ENCODE measurements at places on chromosomes 5 and 9.

GRCh38 chr5:18576586-18576985, 942.3 kb downstream of the TAF11L14 start:
- no peak for DNase-seq

- DNase-seq = no peak
Observed at GRCh38 chr5:111234125-111234524, 9.9 kb downstream of the CAMK4 start.

GRCh38 chr5:45411971-45412612, 284.1 kb downstream of the HCN1 start:
- no peak for DNase-seq

- no peak for DNase-seq
Observed at GRCh38 chr9:124368692-124369091, 46.5 kb downstream of the PSMB7 start.

GRCh38 chr9:13675638-13676000, 396.1 kb upstream of the MPDZ start:
- DNase-seq = no peak

DNA sequence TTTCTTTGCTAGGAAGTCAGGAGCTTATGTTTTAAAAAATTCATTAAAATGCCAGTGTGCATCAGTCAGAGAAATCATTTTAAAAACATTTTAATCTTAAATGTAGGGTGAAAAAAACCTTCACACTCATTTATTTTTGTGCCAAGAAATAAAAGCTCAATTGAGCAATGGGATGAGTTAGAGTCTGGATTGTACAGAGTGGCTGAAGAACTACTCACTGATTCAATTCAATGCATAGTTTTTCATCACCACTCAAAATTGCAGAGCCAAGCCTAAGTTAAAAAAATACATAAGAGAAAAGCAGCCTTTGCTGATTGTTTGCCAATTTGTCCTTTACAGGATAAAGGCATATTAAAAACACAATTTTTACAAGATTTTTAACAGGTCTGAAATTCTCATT, 168.2 kb upstream of the DMRTA1 start:
- DNase-seq = no peak

- no peak for DNase-seq
Observed at GRCh38 chr9:117234103-117234502, 180.8 kb downstream of the ASTN2 start.

DNA sequence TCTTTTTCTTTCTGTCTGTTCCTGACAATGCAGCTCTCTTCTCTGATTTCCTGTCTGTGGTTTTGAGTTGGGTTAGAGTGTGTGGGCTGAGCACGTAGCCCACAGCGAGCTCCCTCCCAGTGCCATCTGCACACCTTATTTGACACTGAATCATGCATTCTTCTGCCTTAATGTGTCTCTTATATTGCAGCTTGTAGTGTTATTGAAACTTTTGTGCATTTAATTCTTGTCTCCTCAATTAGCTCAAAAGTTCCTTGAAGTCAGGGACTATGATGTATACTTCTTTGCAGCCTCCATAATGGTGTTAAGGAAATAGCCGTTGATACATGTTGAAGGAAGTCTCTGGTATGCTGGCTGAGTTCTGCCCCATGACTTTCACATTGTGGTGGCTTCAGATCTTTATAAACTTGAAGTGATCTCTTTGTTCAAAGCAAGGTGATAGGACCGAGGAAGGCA, 576.2 kb upstream of the CLINT1 start:
- peak; percentile 44 for DNase-seq

DNA sequence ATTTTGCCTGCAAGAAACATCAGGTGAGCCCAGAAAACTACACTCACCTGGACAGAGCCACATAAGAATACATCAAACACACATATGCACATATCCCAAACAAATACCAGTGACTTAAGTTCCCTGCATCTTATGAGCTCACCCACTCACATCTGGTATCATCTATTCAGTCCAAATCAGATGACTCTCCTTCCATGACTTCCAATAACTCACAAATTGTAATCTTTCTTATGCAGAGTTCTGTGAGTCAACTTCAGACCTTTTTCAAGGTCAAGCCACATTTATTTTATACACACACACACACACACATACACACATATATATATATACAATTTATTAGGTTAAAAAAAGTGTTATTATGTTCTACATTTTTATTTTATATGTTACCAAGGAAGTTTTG, 1711.9 kb upstream of the CDH9 start:
- no peak for DNase-seq

GRCh38 chr9:113621309-113621791, 157.8 kb downstream of the RGS3 start:
- DNase-seq = no peak

- peak; percentile 20 for DNase-seq
Observed at GRCh38 chr5:14364576-14365472, 216.8 kb upstream of the OTULINL start.

DNA sequence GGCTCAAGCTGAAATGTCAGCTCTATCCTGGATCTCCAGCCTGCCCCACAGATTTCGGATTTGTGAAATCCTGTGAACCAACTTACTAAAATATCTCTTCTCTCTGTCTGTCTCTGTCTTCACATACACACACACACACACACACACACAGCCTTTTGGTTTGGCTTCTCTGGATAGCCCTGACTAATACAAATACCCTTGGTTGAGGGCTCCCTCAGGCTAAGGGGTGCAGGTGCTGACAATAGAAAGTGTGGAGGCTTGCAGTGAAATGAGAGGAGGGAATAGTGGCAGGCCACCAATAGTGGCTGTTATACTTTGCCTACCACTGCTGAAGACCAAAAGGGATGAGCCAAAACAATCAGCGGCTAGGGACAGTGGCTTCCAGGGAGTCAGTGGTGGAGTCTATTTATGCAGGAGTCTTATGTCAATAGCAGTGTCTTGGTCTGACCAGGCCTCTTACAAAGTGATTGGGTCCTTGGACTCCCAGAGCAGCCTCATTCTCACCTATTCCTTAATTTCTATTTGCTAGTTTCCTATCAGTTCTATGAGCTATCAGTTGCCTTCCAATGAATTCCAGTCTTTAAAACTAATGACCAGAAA, 93.2 kb upstream of the GAS1 start:
- DNase-seq = no peak

GRCh38 chr5:62587737-62588136, 9.1 kb downstream of the LRRC70 start:
- no peak for DNase-seq

- no peak for DNase-seq
Observed at GRCh38 chr5:81288021-81288433, 13.4 kb upstream of the ZCCHC9 start.

DNA sequence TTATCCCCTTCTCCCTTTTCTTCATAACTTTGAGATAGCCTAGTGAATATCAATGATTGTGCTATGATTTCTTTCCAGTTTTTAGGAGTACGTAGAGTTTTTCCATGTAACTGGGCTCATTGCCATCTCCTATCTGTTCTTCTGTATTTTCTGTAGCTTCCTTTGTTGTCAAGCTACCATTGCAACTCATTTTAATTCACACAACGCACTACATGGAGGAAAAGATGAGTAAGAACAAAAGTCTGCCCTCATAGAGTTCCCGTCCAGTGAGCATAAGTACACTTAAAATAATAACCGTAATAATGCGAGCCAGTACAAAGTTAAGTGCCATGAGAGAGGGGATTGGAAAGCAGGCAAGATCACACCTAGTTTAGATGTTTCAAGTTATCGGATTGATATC, 177.7 kb downstream of the PAM start:
- DNase-seq = no peak

GRCh38 chr5:126568206-126568755, 26.7 kb downstream of the ALDH7A1 start:
- no peak for DNase-seq

- no peak for DNase-seq
Observed at GRCh38 chr9:110124439-110124838, 83.5 kb downstream of the C9orf152 start.

GRCh38 chr5:2779459-2779858, 28.0 kb upstream of the IRX2 start:
- no peak for DNase-seq

GRCh38 chr9:32926911-32927310, 74.5 kb downstream of the APTX start:
- no peak for DNase-seq

DNA sequence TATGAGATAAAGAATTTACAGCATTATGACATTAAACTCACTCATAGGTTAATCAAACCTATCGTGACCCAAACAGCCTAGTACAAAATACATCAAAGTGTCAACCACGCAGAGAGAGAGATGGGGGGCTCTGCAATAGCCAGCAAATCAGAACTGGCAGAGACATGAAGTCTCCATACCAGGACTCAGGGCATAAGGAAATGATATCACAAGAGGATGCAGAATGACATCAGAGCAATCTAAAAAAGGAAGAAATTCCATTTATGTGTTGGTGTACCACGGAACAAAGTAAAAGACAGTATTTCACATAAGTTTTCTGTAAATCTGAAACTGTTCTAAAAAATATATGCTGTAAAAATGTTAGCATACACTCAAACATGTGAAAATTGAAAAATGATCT, 24.6 kb downstream of the BICD2 start:
- DNase-seq = no peak

- DNase-seq = no peak
Observed at GRCh38 chr5:79259383-79259782, 23.5 kb downstream of the JMY start.

GRCh38 chr5:38874948-38875456, 29.2 kb downstream of the OSMR start:
- DNase-seq = no peak
